ENCODE measurements at places on chromosomes 7 and 10.

DNA sequence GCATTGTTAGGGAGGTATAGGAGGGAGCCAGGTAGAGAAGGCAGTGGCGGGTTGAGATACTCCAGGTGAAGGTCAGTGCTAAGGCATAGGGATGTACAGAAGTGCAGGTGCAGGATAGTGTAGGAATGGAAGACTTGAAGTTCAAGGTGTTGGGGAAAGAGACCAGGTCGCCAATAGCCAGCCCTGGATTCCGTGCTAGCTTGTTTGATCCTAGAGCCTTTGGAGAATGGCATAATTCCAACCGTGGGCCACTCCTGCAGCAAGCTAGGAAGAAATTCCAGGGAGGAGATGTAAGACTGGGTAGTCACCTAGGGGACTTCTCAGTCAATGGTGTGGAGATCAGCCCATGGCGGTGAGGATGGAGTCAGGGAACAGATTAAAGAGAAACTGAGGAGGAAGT lies 272.7 kb downstream of the RPS24 start:
- no peak for DNase-seq

GRCh38 chr7:40000734-40001315 lies 50.8 kb downstream of the CDK13 start:
- DNase-seq, result no peak

- DNase-seq, result no peak
These were observed 100.9 kb downstream of the ANKRD7 start for GRCh38 chr7:118325450-118325808.

GRCh38 chr7:47551668-47552440 lies 30.1 kb downstream of the TNS3 start:
- no peak for DNase-seq

GRCh38 chr7:158702944-158703343 lies 1.7 kb downstream of the NCAPG2 start:
- no peak for DNase-seq

GRCh38 chr7:151568956-151569940 lies 49.6 kb upstream of the RHEB start:
- DNase-seq, result no peak

DNA sequence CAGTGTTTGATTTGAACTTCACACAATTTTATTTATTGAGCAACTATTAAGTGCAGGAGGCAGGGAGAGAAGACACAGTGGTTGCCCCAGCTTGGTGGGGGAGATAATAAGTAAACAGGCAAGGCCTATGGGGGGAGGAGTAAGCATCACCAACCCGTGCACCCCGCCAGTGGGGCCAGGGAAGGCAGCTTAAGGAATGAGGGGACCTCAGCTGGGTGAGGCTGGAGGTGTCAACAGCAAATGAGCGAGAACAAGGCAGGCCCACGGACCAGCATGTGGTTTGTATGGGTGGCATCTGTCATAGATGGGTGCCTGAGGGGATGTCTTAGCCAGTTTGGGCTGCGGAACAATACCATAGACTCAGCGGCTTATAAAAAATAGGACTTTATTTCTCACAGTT lies 24.1 kb upstream of the CRHR2 start:
- DNase-seq, result no peak

- no peak for DNase-seq
These were observed 104.5 kb upstream of the CABCOCO1 start for GRCh38 chr10:61558188-61558587.

DNA sequence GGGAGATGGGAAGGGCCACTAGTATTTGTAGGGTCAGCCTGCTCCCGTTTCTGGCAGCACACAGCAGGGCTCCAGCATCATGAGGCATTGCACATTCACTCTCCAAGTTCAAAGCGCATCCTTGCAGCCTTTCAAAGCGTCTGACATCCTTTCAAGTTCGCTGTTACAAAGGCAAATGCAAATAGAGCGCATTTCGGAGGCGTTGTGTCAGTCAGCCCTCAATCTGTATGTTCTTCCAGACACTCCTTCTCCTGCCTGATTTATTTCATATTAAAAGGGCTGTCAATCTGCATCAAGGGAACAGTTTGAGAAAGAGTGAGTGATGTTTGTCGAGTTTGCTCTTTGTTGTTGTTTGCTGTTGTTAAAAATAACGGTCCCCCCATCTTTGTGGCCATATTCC lies 188.5 kb downstream of the SNX10 start:
- no peak for DNase-seq

DNA sequence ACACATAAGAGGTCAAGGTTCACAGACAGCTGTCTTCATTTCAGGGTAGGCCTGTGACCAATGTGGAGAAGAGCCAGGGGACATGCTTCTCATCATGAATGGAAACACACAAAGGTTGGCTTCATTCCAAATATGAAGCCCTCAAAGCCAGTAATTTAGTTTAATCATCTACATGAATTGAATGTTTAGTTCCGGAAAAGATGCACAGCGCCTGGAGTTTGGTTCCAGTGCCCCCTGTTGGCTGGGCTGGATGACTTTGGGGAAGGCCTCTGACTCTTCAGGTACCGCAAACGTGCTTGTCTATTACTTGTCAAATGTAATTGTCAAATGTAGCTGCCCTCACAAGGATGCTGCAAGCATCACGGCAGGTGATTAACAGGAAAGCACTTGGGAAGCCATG lies 130.7 kb downstream of the ADRA2A start:
- DNase-seq, result no peak

Data from stimulated activated naive CD4-positive, alpha-beta T cell treated with Interleukin-2 at 50 U/mL for 16 hours (primary cell).